Psoas muscle (tissue), 8 donors: ENCODE measurements at places on chromosomes 2 and 18. TPM values are rescaled to one million over a fixed set of nuclear protein-coding genes. Genes with fewer than 3 reads are reported as not detected.
A peak's percentile ranks its signal among the peaks of the same experiment; 100 is the strongest.

Gene CHRNA1
- polyA plus RNA-seq: 31.7 TPM

Gene UNC80
- 0.03 TPM for polyA plus RNA-seq

Gene ZEB2
- polyA plus RNA-seq: 11.7 TPM

Gene GKN2
- polyA plus RNA-seq: not detected

Gene TDRD15
- polyA plus RNA-seq: not detected

Gene INPP5D
- polyA plus RNA-seq: 2.4 TPM

Gene LOXHD1
- polyA plus RNA-seq: not detected

Gene PLGLB1
- 1.2 TPM for polyA plus RNA-seq

GRCh38 chr18:9862686-9863085 lies 23.1 kb upstream of the TXNDC2 start:
- DNase-seq: no peak

GRCh38 chr2:41000906-41001305 lies 549.0 kb upstream of the SLC8A1 start:
- DNase-seq: no peak

DNA sequence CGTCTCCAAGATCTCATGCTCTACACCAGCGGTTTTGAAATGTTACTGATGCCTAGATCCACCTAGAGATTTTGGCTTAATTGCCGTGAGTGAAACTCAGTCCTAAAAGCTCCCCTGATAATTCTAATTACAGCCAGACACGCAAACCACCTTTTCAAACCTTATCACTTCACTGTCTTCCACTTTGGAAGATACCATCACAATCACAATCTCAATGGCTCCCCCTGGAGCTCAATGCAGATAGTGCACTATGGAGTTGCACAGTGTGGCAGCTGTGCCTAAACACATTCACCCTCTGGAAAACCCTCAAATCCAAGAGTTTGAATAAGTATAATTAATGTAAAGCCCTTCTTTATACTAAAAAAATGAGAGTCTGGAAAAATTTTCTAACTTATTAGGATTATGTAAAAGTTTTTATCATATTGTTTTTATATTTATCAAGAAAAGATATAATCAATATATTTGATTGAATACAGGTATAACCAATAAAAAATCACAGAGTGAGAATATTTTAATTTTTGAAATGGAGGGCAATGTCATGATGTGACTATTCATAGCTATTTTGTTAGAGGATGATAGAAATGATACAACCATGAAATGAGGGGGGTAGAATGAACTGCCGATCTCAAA lies 102.9 kb upstream of the SLC8A1 start:
- peak; percentile 51 for DNase-seq

DNA sequence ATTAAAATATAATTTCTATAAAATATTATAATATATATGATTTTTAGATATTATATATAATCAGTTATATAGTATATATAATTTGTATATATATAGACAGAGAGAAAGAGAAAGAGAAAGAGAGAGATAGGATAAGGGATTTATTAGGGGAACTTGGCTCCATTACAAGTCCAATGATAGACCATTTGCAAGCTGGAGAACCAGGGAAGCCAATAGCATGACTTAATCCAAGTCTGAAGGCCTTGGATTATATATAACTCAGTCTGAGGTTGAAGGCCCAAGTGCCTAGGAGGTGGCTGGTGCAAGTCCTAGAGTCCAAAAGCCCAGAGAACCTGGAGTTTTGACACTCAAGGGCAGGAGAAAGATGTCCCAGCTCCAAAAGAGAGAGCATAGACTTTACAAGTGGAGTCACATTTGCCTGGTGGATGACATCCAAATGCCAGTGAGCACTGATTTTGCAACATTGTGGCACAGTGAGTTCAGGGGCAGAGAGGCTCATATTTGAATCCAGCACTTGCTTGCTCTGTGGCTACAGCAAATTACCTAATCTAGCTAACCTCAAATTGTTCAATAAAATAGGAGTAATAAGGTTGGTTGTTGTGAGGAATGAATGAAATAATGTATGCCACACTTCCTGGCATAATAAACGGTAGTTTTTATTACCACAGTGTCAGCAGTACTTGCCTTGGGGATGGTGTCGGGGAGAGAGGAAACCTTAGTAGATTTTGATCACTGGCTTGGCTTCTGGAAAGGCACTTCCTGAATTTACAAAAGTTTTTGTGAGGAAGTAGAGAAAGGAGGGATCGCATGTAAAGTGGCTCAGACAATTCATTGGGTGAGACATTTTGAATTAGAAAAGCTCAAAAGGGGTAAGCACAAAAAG lies 69.6 kb upstream of the CD28 start:
- no peak for DNase-seq

DNA sequence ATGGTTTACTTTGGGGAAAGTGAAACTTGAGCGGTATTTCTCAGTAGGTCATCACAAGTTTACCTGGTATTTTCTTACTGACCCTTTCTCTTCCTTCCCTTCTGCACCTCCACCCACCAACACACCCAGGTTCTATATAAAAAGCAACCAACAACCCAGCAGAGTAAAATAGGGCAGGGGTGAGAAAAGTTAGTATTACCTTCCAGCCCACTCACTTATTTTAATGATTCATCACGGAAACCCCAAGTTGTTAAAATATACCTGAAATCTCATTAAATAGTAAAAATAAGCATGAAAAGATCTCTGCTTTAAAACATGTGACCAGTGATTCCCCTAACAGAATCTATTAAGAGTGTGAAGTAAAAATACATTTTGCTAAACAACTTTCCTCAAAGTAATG lies 306.1 kb downstream of the ZEB2 start:
- no peak for DNase-seq

DNA sequence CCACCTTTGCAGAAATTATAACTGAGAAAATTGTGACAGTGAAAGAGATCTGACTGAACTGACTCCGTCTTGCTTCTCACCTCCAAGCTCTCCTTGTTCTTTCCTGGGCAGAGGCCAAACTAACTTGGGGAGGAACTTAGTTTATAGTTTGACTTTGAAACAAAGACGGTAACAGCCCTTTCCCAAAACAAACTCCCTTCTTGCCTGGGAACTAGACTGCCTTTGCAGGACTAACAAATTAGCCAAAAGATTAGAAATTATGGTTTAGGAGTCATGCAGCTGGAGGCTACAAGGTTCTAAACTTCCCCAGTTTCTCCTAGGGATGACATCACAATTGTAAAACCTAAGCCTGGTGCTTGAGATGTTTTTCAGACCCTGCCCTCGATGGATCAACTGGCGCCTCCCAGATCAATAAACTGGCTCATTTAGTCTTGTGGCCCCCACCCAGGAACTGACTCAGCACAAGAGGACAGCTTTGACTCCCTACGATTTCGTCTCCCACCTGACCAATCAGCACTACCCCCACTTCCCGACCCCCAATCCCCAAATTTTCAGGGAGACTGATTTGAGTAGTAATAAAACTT lies 137.7 kb downstream of the ALPK2 start:
- DNase-seq: no peak

DNA sequence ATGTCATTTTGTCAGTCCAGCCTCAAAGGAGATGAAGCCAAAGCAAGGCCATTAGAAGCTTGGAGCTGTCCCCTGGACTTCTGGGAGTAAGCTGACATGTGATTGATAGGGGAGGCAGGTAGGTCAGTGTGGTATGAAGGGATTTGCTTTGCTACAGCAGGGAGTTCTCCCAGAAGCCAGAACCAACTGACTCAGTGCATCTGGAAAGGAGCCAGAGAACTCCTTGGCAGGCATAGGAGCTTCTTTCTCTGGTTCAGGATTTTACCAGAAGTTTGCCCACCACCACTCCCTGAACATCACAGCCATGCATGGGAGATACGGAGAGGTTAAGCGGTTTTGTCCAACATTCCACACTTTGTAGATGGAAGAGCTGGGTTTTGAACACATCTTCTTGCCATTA lies 24.5 kb upstream of the KCNE4 start:
- no peak for DNase-seq

GRCh38 chr2:235595422-235596010 lies 101.7 kb downstream of the AGAP1 start:
- DNase-seq: peak; percentile 80

GRCh38 chr18:23716966-23717365 lies 27.7 kb downstream of the LAMA3 start:
- DNase-seq: no peak

DNA sequence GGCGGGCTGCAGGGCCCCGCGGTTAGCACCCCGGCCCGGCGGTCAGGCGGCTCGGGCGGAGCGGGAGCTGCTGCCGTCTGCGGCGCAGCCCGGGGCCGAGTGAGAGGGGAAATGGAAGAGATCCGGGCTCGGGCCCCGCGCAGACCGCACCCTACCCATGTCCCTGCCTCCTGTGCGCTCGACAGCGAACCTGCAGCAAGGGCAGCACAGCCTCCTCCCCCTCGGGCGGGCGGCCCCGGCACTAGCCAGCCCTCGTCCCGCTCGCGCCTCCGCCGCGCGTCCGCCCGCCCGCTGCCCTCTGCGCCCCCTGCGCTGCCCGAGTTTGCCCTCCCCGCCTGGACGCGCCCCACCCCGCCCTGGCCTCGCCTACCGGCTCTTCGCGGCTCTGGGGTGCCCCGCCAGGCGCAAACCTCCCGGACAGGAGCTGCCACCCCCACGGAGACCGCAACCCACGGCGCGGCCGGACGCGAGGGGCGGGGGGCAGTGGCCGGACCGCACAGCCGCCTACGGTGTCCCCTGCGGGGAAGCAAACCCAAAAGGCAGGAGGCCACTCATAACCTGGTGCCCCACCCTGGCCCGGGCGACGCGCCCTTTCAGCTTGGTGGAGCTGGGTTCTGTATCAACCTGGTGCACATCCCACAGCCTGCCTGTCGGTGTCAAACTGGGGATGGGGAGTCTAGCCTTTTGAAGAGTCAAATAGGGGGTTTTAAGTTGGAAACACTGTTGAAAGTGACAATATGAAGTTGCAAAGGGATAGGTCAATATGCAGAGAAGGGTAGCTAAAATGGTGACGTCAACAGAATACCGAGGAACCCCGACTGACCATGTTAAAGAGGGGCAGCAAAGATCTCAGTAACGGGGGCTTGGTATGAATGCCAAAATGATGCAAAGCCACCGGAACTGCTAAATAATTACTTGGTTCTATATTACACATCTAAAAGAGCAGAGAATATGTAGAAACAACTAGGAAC lies at the start of gene IHH:
IHH (minus strand) TSS at position 101 of the 971 bp plus-strand sequence. CDS start 454 bp downstream, outside the sequence.
- DNase-seq: peak; percentile 55

GRCh38 chr2:40454321-40454720 lies 2.4 kb upstream of the SLC8A1 start:
- DNase-seq: no peak

DNA sequence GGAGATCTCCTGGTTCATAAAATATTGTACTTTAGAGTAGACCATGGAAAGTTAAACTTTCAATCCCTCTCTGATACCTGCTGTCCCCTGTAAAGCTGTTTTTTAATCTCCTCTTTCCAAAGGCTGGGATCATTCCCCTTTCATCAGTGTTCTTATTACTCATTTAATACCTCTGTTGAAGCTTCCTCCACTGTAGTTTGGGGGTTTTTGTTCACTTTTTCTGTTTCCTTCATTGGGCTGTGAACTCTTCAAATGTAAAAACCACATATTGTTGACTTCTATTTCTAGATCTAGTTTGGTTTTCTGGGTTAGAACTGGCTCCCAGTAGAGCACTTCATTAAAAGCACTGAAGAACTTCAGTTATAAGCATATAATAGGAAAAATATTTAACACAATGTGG lies 598.1 kb downstream of the RNF144A start:
- no peak for DNase-seq

- no peak for DNase-seq
Measured at GRCh38 chr2:235960011-235960715, 208.0 kb downstream of the GBX2 start.

DNA sequence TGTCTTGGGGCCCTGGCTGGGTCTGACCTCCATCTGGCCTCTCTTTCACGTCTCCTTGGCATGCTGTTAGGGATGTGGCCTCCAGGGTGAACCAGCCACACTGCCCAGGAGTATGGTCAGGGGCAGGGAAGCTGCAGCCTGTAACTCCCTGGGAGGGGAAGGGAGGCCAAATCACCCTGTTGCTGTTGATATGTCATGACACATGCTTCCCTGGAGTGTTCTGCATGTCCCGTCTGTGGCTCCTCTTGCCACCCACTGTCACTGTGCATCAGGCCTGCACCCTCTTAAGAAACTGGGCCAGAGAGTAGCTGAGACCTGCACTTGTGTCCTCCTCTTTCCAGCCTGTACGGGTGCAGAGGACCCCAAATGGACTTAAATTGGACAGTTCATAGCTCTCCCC lies 221.3 kb downstream of the FHOD3 start:
- no peak for DNase-seq

DNA sequence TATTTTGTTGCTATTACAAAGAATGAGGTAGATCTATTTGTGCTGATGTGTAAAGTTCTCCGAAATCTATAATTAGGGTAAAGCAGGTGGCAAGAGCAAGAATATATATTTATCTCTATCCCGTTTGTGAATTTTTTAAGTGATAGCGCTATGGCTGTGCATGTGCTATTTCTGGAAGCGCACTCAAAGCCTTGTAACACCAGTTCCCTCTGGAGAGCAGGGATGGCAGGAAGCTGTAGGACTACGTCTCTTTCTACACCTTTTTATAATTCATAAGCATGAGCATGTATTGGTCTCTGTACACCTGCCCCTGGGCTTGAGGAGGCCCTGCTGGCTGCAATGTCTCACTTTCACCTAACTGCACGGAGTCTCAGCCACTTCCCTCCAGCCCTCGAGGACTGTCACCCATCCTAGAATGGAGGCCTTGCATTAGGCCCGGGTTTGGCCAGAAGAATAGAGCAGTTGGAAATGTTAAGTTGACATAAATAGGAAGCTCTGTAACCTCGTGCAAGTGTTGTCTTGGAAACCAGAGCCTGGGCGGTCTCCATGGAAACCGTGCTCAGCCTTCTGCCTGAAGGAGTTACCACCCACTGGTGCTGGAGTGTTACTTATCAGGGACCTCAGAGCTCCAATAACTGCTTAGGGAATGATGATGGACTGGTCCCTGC lies 20.9 kb downstream of the ITM2C start:
- DNase-seq: no peak

DNA sequence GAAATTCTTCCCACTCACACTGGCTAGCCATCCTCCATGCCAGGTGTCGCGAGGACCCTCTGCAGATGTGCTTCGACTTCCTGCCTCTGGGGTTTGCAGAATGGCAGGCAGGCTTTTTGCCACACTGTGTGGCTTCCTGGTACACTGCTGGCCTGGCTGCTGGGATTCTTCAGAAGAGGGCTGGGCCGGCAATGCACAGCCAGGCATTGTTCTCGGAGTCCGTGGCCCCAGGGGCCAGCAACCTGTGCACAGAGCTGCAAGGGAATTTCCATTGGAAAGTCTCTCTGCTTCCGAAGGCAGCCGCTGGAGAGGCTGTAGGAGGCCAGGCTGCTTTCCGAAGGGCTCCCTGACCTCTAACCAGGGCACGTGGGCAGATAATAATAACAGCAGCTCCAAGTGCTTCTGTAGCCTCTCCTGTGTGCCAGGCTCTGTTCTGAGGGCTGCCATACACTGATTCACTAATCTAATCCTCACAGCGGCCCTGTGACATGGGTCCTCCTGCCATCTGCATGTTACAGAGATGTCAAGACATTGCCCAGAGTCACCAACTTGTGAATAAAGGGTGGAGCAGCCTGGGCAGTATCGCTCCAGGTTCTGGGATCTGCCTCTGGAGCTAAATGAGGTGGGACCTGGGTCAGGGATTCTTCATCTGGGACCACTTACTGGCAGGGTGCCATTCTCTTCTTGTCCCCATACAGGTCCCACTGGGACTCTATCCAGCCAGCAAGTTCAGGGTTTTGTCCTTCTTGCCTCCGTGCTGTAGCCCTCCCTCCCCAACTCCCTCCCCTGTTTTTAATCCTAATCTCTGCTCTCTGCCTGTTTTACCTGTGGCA lies 5.0 kb downstream of the LDLRAD4 start:
- DNase-seq: peak; percentile 66
